ENCODE measurements at places on chromosomes 12 and 14.

DNA sequence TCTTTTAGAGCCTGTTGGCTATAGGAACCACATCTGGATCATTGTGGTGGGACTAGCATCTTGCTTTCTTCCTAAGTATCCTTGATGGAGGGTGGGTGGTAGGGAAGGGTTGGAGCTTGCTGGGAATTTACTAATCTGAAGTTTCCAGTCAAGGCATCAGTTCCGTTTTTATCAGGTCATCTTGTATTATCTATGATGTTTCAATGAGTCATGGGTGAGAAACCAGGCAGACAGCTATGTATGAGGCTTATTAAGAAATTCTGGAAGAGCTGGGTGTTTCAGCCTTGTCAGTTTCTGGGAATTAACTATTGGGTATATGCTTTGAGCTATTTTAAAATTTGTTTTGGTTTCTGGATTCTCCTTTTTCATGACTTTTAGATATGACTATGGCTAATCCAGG, 11.3 kb downstream of the TSFM start:
- no peak for DNase-seq

DNA sequence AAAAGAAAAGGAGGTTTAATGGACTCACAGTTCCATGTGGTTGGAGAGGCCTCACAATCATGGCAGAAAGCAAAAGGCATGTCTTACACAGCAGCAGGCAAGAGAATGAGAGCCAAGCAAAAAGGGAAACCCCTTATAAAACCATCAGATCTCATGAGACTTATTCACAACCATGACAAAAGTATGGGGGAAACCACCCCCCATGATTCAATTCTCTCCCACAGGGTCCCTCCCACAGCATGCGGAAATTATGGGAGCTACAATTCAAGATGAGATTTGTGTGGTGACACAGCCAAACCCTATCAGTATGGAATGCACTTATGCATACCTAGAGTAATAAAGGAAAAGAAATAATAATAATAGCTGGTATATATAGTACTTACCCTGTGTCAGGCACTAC, 4.5 kb upstream of the GLIPR1 start:
- DNase-seq, result no peak

DNA sequence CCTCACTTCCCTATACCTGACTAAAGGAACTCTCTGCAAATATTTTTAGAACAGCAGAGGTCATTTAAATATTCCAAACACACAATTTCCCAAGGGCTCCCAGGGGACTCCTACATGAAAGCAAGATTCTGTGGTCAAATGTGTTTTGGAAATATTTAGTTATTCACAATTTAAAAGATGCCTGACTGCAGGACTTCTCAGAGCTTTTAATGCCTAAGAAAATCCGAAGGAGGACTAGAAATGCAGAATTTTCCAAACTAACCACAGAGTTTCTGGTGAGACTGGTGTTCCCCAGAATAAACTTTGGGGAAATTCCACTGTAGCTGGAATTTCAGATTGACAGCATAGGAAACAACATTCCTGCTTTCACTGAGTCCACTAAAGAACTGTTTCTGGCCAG, 84.8 kb upstream of the MAP1LC3B2 start:
- DNase-seq, result no peak

- no peak for DNase-seq
Observed at GRCh38 chr12:46516238-46516932, 143.8 kb upstream of the SLC38A2 start.

GRCh38 chr12:89493670-89494302, 30.8 kb downstream of the GALNT4 start:
- DNase-seq, result no peak

DNA sequence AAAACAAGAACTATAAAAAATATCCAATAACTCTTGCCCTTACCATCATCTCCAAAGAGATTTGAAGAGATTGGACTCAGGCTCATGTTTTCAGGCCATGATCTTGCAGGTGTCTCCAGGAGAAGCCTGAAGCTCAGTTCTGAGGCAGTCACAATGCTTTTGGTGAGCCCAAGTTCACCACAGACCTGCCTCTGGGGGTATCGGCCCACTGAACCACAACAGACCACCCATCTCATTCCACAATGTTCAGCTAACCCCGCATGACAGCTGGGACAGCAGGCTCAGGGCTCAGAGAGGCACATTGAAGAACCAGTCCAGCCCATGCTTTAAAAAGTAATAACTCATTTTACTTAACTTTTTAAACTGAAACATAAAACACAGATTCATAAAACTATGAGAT, 28.3 kb upstream of the APOLD1 start:
- no peak for DNase-seq

GRCh38 chr12:68842784-68843567, 35.0 kb downstream of the MDM2 start:
- DNase-seq, result no peak

- no peak for DNase-seq
Observed at GRCh38 chr12:15289192-15289591, 33.1 kb upstream of the PTPRO start.

DNA sequence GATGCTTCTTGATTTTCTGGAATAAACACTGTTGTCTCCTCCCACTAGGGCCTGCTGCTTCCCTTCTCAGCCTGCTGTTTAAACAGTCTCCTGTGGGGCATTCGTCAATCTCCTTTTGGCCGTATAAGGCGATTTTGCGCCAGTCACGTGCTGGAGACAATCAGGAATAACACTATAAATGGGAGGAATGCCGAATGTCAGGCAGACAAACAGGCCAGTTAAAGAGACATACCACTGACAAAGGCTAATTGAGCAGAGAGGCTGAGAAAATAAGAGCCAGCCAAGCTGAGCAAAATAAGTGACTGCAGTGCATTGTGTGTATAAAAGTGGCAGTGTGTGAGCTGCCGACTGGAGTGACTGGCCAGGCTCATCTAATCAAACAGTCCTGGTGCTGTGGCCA, 23.3 kb downstream of the DMAC2L start:
- DNase-seq, result no peak

- DNase-seq, result no peak
Observed at GRCh38 chr12:21773263-21773741, 1.2 kb downstream of the KCNJ8 start.

GRCh38 chr14:56159066-56159465, 40.9 kb downstream of the PELI2 start:
- no peak for DNase-seq

DNA sequence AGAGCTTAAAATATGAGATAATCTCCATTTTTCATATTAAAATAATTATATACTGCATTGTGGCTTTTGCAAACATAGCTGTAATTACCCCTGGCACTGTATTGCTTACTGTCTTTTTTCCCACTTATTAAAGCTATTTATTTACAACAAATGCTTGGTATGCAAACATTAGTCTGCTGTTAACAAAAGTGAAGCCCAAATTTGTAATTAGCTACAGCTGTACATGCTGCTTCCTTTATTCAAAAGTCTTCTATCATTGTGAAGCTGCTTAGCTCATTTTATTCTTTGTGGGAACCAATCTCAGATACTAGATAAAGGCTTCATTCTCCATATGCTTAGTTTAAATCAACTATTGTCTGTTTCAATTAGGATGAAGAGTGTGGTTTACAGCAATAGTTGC, 425.8 kb upstream of the FOXG1 start:
- no peak for DNase-seq

- no peak for DNase-seq
Observed at GRCh38 chr14:90671382-90672234, 144.6 kb downstream of the TTC7B start.

- DNase-seq, result no peak
Observed at GRCh38 chr14:38721822-38722431, 381.1 kb downstream of the SEC23A start.

GRCh38 chr12:73517859-73518258, 1019.8 kb upstream of the ATXN7L3B start:
- DNase-seq, result no peak

DNA sequence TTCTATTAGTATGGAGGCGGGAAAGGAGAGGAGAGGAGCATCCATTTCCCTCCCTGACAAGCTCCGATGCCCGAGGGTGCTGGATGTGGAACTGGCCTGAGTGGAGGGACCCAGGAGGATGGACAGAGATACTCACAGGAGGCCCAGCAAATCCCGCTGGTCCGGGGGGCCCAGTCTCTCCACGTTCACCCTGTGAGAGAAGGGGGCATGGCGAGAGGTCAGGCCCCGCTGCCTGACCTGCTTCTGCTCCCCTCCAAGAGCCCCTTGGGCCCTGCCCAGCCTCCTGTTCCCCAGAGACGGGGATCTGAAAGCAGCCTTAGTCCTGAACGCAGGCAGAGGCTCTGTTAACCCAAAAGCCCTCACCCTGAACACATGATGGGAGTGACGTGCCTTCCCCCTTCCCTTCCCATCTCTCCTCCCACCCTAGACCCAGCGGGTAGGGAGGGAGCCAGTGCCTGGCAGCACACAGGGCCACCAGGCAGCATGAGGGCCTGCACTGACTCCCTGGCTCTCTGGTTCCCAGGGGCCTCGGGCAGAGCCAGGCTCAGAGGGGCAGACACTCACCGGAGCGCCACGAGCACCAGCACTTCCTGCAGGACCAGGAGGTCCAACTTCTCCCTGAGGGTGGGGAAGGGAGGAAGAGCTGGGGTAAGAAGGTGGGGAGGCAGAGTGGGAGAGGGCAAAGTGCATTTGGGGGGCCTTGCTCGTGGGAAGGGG, 17.5 kb downstream of the TMEM106C start:
- no peak for DNase-seq

- DNase-seq, result no peak
Observed at GRCh38 chr12:106764738-106765137, 9.7 kb upstream of the RIC8B start.

DNA sequence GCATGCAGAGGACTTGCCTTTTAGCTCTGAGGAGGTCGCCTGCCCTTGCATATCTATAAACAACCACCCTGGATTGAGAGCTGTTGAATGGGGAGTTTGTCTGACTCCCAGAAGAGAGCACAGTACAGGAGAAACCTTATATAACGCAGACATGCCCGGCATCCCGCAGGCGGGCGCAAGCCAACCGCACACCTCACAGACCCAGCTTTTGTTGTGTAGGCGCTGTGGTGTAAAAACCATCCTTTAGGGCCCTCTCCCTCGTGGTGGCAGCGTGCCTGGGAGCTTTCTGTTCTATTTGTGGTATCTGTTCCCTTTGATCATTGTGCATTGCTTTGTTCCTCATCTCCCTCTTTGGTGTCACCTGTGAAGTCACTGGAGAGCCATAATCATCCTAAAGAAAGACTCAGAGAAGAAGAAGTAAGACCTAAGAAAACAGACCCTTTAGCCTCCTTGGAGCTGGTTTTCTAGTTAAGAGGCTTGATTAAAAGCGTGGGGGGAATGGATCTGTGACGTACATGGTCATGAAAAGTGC, 77.7 kb downstream of the ETV6 start:
- no peak for DNase-seq

DNA sequence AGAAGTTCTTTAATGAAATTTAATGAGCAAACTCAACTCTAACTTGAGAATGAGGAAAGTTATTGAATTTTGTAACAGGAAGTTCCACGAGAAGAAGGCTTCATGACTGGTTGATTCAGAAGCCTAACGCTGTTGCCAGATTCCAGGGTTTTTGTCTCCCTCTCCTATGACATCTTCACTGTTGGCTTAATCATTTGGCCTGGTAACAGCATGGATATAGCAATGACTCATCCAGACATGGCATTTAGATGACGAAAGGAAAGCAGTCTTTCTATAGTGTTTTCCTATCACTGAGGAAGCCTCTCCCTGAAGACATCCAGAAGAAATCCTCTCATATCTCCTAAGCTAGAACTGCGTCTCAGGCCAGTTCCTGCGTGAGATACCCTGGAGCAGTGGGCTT, 9.4 kb upstream of the KCNA1 start:
- DNase-seq, result no peak
